ENCODE measurements at places on chromosomes 6 and 20.
A peak's percentile ranks its signal among the peaks of the same experiment; 100 is the strongest.

DNA sequence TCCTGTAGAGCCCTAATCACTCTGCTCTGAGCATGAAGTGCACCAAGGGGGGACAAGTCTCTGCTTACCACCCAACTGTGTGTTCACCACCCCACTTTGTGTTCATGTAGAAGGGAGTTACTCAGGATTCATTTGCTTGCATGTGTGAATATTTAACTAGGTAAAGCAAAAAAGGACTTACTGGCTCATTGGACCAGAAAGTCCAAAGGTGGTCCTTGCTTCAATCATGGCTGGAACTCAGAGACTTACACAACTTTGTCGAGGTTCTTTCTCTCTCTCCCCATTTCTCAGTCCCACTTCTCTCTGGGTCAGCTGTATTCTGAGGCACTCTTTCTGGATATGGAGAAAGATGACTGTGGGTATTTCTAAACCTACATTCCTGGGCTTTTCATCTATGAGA, 4.0 kb downstream of the TMEM200A start:
- DNase-seq, result no peak

GRCh38 chr6:93059911-93060310, 359.4 kb downstream of the EPHA7 start:
- no peak for DNase-seq

- no peak for DNase-seq
Observed at GRCh38 chr20:49543071-49543857, 24.7 kb downstream of the PTGIS start.

GRCh38 chr20:19909725-19910124, 107.4 kb upstream of the NAA20 start:
- no peak for DNase-seq

DNA sequence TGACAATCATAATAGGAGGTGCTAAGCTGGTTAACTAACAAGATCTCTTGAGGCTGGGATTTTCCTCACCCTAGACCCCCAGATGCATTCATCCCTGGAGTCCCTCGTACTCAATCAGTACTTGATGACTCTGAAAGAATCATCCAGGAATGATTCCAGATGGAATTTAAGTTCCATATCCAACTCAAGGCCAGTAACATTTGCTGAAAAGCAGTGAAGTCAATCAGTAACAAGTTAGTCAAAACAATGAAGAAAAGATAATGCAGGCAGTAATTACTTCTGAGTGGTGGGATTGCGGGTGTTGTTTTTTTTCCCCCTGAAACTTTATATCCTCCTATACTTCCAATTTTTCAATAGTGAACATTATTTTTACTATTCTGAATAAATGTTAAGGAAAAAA, 18.6 kb downstream of the GMDS start:
- DNase-seq, result no peak

DNA sequence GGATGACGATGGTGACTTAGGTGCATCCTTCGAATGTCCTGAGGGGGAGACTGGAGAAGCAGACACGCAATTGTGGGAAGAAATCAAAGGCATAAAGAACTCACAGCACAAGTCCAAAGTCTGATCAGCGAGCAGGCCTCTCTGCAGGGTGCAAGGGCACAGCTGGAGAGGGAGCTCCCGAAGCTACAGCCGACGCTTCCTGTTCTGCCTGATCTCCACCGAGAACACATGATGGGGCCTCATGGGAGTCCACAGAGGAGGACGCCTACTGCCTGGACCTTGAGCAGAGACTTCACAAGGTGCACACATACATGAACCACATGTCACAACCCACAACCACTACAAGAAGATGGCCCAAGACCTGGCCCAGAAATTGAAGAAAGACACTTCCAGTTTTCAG, 51.4 kb downstream of the RIN2 start:
- DNase-seq, result no peak

DNA sequence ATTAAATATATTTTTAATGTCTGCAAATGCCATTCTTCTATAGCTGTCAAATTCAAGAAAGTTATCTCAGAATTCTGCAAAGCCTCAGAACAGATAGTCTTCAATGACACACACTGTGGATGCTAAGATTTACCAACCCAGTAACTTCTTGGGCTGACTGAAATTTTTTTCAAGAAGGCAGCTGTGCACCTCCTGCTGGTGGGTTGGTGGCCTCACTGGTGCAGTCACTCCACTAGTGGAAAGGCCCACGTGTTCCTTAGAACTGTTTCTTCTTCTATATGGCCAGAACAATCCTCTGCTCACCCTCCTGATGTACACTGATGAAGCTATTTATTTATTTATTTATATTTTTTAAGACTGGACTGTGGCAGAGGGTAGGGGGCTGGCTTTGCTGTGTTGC, 28.1 kb upstream of the MTCL3 start:
- peak; percentile 49 for DNase-seq

DNA sequence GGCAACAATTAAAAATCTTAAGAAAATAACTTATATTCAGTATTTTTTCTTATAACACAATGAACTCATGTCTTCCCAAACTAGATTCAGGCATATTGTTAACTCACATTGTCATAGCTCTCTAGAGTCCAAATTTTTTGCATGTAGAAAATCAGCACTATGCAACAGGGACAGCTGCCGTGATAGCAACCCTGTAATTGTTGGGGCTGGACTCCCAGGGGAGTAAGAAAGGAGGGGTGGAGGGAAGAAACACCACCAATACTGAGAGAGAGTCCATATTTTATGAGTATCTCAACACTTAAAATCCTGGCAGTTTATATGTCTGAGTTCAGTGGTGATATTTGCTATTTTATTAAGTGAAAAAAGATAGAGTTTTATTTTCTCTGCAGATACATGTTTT, 89.6 kb upstream of the HS3ST5 start:
- DNase-seq, result no peak

DNA sequence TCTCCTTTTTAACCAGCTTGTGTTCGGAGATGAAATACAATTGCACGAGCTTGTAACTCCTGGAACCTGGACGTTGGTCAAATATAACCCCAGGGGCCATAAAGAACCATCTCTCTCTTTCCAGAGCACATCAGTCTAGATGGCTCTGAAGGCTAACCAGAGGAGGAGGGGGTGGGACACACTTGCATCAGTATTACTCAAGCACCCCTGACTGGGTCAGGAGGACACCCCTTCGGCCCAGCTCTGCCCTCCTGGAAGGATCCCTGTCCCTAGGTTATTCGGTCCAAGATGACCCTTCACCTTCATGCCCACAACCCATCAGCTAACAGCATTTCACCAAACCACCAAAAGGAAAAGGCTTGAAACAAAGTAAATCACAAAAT, 67.1 kb downstream of the FYN start:
- DNase-seq, result no peak

DNA sequence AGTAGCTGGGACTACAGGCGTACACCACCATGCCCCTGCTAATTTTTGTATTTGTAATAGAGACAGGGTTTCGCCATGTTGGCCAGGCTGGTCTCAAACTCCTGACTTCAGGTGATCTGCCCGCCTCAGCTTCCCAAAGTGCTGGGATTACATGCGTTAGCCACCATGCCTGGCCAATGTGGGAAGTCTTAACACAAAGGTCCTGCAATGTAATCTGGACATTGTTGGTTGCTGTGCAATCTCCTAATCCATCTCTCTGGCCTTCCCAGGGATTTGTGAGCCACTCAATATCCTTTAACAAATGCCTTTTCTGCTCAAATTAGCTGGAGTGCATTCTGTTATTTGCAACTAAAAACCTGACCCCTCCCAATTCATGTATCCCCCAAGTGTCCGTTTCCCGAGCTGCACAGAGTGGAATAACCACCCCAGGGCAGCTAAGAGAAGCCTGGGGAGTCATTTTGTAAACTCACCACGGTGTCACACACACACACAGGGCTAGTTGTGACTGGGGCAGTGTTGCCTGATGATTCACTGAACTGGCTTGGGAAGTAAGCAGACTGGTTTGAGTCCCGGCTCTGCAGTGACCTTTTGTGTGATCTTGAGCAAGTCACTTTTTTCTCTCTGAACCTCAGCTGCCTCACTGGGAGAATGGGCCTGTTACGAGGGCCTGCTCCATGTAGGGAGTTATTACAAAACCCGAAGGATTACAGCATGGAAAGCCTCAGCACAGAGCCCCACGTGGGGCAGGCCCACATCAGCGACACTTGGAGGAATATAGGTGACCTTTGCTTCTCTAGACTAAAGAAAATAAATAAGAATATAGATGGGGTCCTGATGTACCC, 152.3 kb downstream of the ZMYND8 start:
- DNase-seq, result no peak

- no peak for DNase-seq
Observed at GRCh38 chr6:41191569-41191968, 9.4 kb downstream of the TREML2 start.

- DNase-seq, result no peak
Observed at GRCh38 chr6:109117346-109118035, 22.2 kb downstream of the CEP57L1 start.

- DNase-seq, result no peak
Observed at GRCh38 chr20:51562027-51562331, 19.5 kb upstream of the NFATC2 start.

DNA sequence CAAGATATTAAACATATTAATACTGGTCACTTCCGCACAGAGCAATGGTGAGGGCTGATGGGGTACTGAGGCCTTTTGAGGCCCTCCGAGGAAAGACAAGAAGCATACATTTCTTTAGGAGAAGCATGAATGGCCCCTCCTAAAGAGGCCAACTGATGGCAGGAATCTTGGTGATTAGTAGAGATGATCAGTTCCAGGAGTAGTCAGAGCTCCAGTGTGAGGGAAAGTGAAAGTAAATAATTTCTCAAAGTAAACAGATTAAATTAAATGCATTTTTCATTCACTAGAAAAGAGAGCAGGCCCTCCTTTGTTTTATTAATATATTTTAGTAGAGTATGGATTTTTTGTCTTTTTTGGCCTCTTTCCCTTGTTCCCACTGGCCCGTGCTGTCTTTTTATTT, 38.2 kb downstream of the NOX3 start:
- no peak for DNase-seq

- no peak for DNase-seq
Observed at GRCh38 chr6:157638779-157639178, 184.3 kb upstream of the SNX9 start.

GRCh38 chr6:167409079-167409478, 84.2 kb downstream of the TTLL2 start:
- DNase-seq, result no peak

DNA sequence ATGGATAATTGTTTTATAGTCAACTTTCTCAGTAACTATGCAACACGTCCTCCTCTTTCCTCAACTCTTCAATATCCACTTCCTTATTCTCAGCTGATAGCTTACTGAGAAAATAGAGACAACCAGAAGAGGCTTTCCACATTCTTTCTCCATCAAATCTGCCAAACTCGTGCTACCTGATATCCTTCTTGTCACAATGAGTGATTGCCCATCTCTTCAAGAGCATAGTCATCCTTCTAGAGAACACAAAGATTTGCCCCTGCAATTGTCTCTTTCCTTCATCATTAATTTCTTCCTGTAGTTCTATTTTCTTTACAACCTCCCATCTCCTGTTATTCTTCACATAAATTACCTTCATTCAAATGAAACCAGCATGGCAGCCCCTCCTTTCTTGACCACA, 75.9 kb upstream of the RGS17 start:
- DNase-seq, result no peak

DNA sequence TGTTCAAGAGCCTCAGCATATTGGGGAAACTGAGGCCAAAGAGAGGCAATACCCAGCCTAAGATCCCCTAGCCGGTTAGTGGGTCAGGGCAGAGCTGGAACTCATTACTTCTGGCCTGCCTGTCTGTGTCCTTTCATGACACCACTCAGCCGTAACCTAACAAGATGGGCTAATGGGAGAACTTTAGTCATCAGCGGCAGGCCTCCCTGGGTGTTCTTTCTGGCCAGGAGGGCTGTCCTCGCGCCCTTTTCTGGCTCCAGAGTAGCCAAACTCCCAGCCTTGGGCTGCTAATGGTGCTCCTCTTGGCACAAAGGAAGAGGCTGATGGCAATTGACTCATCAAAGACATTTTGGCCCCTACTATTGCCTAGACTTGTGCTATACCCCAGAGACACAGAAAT, 76.6 kb downstream of the NCR2 start:
- DNase-seq, result no peak

DNA sequence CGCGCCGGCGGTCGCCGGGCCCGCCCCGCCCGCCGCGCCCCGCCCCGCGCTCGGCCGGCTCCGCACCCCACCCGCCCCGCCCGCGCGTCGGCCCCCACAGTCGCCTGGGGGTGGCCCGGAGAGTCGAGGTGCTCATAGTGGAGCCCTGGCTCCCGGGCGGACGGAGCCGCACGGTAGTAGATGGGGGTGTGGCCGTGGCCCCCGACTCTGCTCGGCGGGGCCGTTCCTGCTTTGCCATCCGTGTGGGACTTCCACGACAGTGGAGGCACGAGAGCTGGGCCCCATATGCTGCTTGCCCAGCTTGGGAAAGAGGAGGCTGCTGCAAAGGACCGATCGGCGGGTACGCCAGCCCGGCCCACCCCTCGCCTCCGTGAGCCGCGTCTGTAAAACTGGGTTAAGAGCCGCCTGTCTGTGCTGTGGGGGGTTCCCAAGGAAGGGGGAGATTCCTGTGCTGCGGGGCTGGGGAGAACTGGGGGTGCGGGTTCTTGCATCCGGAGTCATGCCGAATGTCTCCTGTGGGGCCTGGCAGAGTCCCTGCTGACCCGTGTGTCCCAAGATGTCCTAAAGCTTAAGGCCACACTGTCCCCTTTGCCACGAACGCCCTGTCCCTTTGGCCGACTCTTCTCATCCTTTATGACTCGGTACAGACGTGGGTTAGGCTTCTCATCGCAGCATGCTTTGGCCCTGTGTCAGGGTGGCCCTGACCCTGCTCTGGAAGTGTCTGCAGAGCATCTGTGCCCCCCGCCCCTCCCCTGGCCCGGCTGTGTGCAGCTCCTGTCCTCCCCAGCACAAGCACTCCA, at the start of gene OPRL1:
Gene OPRL1 (plus strand): TSS at position 70 of the 800 bp plus-strand sequence. CDS start 12,639 bp downstream, outside the sequence.
- DNase-seq, result no peak

GRCh38 chr20:48709058-48709691, 118.6 kb downstream of the PREX1 start:
- DNase-seq, result no peak
